ENCODE measurements at places on chromosomes 1 and 21.

DNA sequence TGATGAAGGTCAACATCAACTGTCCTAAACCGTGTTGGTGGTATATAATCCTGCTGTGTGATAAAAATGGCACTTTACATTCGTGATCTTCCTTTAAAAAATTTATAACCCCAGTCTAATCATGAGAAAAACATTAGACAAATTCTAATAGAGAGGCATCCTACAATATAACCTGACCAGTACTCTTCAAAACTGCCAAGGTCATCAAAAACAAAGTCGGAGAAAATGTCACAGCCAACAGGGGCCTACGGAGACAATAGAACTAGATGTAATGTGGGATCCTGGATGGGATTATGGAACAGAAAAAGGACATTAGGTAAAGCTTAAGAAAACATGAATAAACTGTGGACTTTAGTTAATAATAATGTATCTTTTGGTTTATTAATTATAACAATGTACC is 25.0 kb downstream of the CDKN2C start:
- no peak for DNase-seq

- no peak for DNase-seq
Measured at GRCh38 chr1:65503427-65503826, 83.0 kb downstream of the LEPR start.

- DNase-seq: no peak
Measured at GRCh38 chr1:241926141-241926540, 31.4 kb upstream of the BECN2 start.

GRCh38 chr1:6243053-6243834 is 735 bp upstream of the HES3 start:
- no peak for DNase-seq

DNA sequence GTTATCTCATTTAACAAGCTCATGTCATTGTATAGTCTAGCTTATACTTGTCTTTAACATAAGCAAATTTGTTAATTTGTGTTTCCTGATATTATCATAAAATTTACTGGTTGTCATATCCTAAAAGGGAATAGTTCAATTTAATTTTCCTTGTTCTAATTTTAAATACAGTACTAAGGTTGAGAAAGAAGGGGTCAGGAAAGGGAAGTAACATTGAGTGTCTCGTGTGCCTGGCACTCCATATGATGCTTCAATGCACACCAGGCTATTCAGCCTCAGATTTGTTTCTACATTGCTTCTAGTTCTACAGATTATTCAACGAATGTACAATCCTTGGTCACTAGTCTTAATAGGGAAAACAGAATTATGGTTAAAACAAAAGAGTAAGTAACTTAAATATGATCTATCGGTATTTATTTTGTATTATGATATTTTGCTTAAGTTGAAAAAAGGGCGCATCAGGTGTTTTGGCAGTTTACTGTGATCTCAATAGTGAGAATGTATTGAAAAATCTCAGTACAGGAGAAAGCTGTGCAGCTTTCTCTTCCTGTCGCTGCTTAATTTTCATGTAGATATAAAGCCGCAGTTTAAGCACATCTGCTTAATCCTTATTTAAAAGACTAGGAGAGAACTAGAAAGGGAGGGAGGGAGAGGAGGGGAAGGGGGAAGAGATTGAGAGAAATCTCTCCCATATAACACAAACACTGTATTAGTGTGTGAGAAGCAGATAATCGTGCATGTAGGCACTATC is 13.0 kb downstream of the PTPRC start:
- DNase-seq: no peak

- DNase-seq: no peak
Measured at GRCh38 chr1:8460132-8460544, 142.2 kb downstream of the SLC45A1 start.

- DNase-seq: no peak
Measured at GRCh38 chr1:73907051-73907450, 290.9 kb downstream of the LRRIQ3 start.

- DNase-seq: no peak
Measured at GRCh38 chr1:200699871-200700270, 30.2 kb upstream of the DDX59 start.

GRCh38 chr1:78052685-78053405 is 7.1 kb downstream of the GIPC2 start:
- no peak for DNase-seq

GRCh38 chr1:1164701-1165451 is 8.8 kb upstream of the TTLL10 start:
- DNase-seq: no peak

DNA sequence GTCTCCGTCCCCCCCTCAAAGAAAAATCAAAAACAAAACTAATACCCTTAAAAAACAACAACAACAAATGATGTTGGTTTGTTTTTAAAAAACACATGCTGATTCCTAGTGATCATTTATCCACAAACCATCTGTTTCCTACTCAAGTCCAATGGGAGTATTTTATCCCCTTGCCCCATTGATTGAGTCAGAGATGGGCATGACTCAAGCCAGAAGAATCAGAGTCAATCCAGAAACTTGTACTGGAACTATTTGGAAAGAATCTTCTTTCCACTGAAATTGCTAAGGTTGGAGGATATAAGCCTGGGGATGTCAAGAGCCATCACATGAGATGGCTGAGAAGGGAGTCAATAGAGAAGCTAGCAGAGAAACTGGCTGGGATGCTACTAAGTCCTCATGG is 176.4 kb downstream of the MIS18A start:
- DNase-seq: no peak

DNA sequence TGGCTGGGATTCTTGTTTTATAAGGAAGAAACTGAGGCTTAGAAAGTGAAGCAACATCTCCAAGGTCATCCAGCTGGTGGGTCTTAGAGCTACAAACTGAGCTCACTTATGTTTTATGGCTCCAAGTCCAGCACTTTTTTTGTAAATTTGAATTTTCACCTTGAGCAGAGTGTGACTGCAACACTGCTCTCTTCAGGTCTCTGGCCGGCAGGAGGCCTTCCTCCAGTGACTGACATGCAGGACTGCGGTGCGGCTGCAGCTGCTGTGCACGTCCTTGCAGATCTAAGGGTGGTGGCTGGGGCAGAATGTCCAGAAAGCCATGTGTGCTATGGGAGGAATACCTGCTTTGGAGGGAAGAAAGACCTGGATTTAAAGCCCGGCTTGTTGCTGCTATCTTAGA is 284.2 kb upstream of the POU3F1 start:
- DNase-seq: no peak

DNA sequence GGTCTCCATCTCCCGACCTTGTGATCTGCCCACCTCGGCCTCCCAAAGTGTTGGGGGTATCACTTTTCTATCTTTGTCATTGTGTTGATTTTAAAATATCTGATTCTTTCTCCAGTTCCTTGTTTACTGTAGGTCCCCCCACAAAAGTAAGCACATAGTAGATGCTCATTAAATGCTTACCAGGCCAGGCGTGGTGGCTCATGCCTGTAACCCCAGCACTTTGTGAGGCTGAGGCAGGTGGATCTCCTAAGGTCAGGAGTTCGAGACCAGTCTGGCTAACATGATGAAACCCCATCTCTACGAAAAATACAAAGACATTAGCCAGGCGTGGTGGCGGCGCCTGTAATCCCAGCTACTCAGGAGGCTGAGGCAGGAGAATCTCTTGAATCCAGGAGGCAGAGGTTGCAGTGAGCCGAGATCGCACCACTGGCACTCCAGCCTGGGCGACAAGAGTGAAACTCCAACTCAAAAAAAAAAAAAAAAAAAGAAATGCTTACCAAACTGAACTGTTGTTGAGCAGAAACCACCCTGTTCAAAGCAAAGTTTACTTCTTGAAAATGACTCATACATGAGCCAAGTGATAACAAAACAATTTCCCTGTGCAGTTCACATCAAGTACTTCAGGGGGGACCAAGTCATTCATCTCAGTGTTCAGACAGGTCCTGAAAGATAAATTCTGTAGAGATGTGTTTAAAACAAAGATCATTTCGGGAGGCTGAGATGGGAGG is 24.3 kb upstream of the NID1 start:
- DNase-seq: no peak

DNA sequence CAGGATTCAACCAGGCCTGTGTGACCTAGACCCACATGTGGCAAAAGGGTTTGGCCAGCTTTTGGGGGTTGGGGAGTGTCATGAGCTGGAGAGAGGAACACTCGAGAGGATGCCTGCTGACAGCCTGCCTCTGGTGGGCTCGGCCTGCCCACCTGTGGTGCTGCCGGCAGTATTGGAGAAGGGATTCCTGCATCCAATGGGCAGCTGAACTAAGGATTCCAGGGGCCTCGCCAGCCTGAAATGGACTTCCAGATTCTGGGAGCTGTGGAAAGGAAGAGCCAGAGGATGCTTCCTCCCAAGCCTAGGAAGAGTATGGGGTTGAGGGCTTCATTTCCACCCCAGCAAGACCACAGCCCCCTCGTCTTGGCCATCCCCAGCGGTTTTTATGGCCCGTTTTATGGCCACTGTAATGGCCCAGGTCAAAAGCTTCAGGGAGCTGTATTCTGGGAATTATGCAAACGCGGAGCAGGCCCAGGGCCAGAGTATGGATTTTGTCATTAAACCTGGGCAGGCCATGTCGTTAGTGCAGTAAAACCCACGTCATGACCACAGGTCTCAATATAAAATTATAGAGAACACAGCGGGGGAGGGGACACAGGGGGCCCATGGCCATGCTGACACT is 63.6 kb downstream of the TMEM53 start:
- no peak for DNase-seq

DNA sequence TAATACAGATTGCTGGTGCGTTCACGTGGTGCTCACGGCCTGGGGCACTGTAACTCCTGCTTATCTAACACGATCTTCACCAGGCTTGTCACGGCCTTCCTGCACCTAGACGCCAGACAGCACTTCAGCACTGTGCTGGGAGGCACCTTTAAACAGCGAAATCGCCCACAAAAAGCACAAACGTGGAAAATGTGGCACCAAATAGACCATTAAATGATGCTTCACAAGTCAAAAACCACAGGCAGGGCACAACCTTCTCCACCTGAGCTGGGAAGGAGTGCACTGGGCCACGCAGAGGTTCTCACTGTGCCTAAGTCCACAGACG is 20.0 kb downstream of the IBA57 start:
- no peak for DNase-seq

DNA sequence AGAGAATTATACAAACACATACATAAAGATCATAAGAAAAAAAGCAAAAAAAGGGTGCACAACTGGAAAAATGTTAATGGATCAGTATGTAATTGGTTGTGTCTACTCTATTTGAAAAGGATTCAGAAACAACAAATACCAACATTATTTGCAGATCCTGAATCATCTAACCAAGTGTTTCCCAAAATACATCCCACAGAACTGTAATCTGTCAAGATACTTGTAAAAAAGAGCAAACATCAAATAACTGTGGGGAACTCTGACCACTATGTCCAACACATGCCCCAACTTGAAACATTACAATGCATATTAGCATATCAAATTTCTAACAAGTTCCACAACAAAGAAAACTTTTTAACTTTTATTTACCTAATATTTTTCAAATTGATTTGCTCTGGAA is 22.6 kb downstream of the ANKRD13C start:
- no peak for DNase-seq

- DNase-seq: no peak
Measured at GRCh38 chr1:93321720-93322119, 24.0 kb upstream of the DR1 start.

GRCh38 chr1:13642306-13643004 is 57.5 kb upstream of the PRDM2 start:
- DNase-seq: no peak

GRCh38 chr1:24864370-24864777 is 65.7 kb downstream of the RUNX3 start:
- DNase-seq: no peak

DNA sequence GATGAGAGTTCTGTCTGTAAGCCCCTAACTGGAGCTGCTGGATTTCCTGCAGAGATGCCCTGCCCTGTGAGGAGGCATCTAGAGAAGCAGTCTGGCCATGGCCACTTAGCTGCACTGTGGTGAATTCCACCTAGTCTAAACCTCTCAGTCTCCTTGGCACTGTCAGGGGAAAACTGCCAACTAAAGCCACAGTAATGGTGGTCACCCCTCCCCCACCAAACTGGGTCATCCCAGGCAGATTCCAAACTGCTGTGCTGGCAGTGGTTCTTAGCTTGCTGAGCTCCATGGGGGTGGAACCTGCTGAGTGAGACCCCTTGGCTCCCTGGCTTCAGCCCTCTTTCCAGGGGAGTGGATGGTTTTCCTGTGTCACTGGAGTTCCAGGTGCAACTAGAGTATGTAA is 740.6 kb downstream of the RWDD3 start:
- no peak for DNase-seq

DNA sequence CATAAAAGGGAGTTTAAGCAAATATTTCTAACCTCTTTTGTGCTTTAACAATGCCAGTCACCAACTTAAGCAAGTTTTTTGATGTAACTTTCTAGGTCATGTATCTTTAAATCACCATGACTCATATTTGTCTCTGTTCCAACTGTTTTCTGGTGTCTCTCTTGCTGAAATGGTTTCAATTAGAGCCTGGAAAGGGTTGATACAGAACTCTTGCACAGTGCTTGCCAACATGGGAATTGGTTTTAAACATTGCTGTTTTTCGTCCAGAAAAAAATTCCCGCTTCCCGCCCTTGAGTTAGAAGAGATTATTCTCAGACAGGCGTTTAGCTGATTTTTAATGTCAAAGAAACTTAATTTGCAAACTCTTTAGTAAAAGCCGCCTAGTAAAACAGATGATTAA is 46.4 kb upstream of the SLC22A15 start:
- DNase-seq: no peak

GRCh38 chr1:116111524-116112021 is 374 bp downstream of the MAB21L3 start:
- no peak for DNase-seq

GRCh38 chr1:55369474-55369873 is 154.3 kb upstream of the USP24 start:
- DNase-seq: no peak

- no peak for DNase-seq
Measured at GRCh38 chr1:24931146-24931467, 1.0 kb upstream of the RUNX3 start.

GRCh38 chr1:244919320-244920282 is 55.3 kb upstream of the HNRNPU start:
- no peak for DNase-seq

DNA sequence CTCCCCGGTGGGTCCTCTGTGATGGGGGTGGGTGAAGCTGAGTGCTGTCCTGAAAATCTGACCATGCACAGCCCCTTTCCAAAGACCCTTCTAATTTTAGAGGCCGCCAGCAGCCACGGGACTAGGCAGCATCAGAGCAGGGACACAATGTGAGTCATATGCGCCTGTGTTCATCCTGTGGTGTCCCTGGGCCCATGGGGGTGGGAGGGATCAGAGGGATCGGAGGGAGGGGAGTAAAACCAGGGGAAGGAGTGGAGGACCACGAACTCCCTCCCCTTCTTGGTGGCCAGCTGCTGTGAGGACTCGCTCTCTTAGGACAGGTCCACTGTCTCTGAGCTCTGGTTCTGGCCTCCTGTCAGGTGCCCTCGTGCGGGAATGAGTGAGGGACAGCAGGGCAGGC is 61.5 kb downstream of the ADARB1 start:
- DNase-seq: no peak

GRCh38 chr21:42234464-42235241 is 15.7 kb downstream of the ABCG1 start:
- no peak for DNase-seq

- peak; percentile 6 for DNase-seq
Measured at GRCh38 chr1:240149484-240150094, 57.9 kb downstream of the FMN2 start.

- no peak for DNase-seq
Measured at GRCh38 chr1:52032785-52033131, 852 bp downstream of the KTI12 start.
